CD4-positive, alpha-beta T cell treated with Interferon alpha-2 for 1 hour (primary cell): ENCODE measurements at places on chromosomes 12 and 14.

DNA sequence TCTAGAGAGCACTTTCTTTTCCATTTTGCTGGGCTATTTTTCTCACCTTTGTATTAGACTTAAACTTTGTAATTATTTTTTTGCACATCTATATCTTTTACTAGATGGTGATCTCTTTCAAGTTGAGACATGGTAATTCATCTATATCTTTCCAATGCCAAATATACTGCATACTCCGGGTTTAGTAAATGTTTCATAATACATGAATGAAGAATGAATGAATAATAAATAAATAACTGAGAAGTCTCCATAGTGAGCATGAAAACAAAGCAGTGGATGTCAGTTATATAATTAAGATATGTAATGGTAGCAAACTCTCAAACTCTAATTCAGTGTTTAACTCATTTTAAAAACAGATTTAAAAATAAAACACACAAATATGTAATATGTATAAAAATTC lies 342.5 kb upstream of the KITLG start:
- DNase-seq, result no peak

- no peak for DNase-seq
These were observed 29.8 kb upstream of the PLEKHG6 start for GRCh38 chr12:6280672-6281071.

DNA sequence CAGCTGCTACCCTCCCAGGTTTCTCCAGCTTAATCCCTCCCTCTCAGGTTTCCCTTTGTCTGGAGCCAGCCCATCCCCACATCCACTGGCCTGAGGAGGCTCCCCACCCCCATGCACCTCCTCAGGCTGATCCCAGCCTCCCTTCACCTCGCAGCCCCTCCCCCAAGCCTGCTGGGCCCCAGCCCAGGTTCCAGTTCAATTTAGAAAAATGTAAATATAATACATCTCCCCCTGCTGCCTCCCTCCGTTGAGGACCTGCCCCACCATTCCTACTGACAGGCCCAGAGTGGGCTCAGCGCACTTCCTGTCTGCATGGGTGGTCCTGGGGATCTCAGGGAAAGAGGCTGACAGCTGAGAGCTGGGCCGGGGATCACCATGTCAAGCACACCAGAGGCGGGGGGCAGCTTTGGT lies 155.8 kb downstream of the NTF3 start:
- no peak for DNase-seq

DNA sequence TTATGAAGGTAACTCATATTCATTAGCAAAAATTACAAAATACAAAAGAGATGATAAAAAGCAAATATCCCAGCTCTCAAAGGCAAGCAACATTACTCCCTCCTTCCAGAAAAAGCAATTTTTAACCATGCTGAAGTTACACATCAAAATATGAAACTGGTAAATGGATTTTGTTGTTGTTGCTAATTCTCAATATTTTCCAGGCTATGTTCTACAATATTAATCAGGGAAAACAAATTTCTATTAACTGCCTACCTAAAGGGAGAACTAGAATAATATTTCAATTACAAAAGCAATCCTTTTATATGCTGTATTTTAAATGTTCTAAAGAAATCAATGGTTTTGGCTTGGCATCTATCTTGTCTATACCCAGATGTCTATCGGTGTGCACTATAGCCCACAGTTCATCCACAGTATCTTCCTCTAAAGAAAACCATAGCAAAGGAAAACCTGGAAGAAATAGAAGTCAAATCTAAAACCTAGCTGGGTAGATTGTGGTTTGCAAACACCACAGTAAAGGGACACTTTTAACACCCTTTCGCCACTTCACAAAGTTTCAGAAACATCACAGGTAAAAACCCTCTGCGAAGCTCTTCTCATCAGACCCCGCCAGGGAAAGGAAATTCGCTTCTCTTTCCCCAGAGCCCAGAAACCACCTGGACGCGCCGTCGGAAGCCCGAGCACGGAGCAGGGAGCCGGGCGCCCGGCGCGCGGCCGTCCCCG lies 32.0 kb downstream of the TC2N start:
- peak; percentile 56 for DNase-seq
